ENCODE measurements at places on chromosomes 6 and 20.

DNA sequence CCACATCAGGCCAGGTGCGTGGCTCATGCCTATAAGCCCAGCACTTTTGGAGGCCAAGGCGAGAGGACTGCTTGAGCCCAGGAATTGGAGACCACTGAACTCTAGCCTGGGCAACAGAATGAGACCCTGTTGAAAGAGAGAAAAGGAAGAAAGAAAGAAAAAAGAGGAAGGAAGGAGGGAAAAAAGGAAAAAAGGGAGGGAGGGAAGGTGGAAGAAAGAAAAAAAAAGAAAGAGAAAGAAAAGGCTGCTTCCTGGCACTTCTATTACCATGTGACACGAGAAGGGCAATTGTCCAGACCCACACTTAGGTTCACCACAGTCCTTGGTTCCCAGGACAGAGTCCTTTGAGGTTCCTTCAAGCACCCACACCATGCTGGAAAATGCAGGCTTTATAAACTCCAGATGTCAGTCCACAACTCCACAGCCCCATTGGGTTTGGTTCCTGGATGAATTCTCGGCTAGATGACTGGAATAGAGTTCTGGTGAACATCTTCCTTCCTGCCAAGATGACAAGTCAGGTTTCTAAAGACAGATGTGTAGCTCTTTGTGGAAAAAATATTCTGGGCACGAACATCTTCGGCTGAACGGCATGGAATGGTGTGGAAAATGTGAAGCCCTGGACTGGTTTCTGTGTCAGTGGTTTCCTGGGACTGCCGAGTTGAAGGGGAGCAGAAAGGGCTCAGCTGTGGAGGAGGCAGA is 32.5 kb downstream of the NT5E start:
- DNase-seq = no peak

- DNase-seq = no peak
Measured at GRCh38 chr6:16511723-16512489, 249.4 kb downstream of the ATXN1 start.

DNA sequence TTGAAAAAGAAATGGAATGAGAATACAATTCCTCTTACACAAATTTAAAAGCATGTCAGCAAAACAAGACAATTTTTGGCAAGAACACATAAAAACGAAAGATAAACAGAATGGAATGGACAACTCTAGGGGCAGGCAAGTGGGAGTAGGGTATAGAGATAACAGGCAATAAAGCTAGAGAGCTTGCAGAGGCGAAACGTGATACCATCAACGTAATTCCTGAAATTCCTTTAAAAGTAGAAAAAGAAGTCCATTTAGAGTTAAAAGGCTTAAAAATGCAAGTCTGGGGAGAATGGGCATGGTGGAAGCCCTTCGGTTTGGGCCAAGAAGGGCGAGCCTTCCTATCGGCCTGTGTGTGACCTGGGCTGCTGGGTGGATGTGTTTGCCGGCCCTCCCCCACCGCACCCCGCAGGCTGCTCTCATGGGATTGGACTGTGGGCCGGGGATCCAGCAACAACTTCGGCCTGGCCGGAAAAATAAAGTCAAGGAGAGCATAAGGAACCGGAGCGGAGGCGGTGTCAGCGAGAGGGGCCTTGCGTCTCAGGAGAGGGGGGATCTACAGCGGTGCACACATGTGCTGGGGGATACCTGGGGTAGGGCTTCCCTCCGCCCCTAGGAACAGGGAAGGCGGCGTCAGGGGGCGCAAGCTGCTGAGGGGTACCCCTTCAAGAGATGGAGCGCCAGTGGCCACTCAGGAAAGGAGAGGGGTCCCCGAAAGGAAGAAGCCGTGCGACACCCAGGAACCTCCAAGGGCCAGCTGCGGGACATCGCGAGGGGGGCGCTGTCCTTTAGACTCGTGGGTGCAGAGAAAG is 4.1 kb downstream of the TMEM239 start:
- peak; percentile 82 for DNase-seq

- DNase-seq = no peak
Measured at GRCh38 chr20:48002517-48002970, 217.3 kb upstream of the SULF2 start.

GRCh38 chr6:92647630-92648029 is 771.7 kb downstream of the EPHA7 start:
- DNase-seq = no peak

GRCh38 chr6:132962936-132963868 is 148.8 kb downstream of the RPS12 start:
- DNase-seq = peak; percentile 5

DNA sequence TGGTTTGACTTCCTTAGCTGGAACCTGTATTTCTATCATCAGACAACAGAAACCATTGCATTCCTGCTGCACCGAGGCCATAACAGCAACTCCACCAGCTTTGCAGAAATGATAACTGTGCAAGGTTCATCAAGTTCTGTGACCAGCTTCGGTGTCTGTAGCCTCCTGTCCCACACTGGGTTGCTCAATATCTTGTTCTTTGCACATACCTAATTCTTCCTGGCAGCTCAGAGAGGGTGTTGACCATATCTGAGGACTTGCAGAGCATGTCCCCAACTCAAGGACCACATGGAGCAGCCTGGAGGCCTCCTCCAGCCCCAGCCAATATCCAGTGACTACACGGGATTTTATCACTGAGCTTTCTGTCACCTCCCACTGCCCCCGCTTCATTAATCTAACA is 59.3 kb upstream of the SCAF8 start:
- DNase-seq = no peak

Data from hepatic stellate cell (primary cell).